Prostate gland (tissue), 2 donors: ENCODE measurements at places on chromosomes 5 and 9.

- no peak for DNase-seq
Observed at GRCh38 chr9:136378170-136379002, 4.9 kb upstream of the CARD9 start.

GRCh38 chr5:74685979-74686631, 1.1 kb downstream of the HEXB start:
- no peak for DNase-seq

GRCh38 chr5:10644192-10644591, 80.3 kb downstream of the ANKRD33B start:
- DNase-seq = no peak

DNA sequence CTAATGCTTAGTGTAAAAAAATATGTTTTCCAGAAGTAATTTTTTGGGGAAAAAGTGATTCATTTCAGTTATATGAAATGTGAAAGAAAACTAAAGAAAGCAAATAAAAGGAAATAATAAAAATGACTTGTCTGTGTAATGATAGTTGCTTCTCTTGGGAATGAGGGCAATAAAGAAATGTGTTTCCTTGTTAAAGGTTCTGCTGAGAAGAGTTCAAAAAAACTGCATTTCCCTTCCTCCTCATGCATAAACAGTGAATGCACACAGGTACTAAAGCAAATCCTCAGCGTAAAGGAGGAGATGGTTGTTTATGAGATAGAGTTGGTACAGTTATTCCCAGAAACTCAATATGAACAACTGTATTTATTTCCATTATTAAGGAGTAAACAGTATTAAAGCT, 307.6 kb downstream of the GLIS3 start:
- no peak for DNase-seq

GRCh38 chr5:22710660-22711059, 142.5 kb downstream of the CDH12 start:
- no peak for DNase-seq

GRCh38 chr5:54884195-54884536, 101.2 kb downstream of the ESM1 start:
- no peak for DNase-seq

GRCh38 chr5:150065346-150065745, 21.0 kb downstream of the CSF1R start:
- no peak for DNase-seq

GRCh38 chr9:1513105-1513504, 462.9 kb downstream of the DMRT2 start:
- no peak for DNase-seq

GRCh38 chr9:6640268-6641051, 5.1 kb downstream of the GLDC start:
- DNase-seq = no peak

GRCh38 chr9:100170556-100170955, 71.5 kb downstream of the INVS start:
- DNase-seq = no peak

DNA sequence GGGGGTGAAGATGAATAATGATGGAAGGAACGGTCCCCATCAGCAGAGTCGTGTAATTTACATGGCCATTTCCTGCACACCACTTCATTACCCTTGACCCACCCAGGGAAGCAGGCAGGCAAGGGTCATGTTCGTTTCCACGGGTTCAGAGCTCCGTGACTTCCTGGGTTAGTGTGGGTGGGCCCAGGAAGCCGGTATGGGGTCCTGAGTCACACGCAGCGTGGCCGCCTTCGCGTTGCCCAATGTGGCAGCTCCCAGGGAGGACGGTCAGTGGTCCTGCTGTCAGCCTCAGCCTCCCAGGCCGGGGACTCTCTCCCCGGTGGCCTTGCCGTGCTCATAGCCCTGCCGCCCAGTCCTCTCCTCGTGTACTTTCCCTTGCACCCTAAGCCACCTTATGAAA, 5.1 kb upstream of the TERT start:
- no peak for DNase-seq

DNA sequence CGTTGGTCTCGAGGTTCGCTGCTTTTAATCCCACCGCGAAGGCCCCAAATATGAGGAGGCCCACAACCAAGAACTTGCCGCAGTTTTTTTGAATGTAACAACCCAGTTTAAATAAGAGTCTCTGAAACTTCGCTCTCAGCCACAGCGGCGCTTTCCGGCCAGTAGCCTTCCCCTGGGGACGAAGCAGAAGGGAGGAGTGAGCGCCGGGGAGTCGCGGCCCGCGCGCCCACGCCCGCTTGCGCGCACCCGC, 10.4 kb downstream of the PTCH1 start:
- no peak for DNase-seq

DNA sequence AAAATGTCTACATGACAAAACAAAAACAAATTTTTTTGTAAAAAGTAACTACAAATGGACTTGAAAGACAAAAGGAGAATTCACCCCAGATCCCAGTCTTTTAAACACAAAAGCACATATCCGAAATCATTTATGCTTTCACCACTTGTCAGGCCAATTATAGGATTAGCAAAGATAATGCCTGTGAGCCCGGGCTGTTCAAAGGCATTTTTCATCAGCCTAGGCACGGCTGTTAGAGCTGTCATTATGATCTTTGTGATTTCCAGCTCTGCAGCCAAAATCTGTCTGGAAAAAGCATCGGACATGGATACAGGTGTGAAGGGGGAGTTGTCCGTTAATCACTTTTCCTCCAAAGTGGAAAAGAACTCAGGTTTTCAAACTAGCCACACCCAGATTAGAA, 23.6 kb upstream of the RAB14 start:
- no peak for DNase-seq

DNA sequence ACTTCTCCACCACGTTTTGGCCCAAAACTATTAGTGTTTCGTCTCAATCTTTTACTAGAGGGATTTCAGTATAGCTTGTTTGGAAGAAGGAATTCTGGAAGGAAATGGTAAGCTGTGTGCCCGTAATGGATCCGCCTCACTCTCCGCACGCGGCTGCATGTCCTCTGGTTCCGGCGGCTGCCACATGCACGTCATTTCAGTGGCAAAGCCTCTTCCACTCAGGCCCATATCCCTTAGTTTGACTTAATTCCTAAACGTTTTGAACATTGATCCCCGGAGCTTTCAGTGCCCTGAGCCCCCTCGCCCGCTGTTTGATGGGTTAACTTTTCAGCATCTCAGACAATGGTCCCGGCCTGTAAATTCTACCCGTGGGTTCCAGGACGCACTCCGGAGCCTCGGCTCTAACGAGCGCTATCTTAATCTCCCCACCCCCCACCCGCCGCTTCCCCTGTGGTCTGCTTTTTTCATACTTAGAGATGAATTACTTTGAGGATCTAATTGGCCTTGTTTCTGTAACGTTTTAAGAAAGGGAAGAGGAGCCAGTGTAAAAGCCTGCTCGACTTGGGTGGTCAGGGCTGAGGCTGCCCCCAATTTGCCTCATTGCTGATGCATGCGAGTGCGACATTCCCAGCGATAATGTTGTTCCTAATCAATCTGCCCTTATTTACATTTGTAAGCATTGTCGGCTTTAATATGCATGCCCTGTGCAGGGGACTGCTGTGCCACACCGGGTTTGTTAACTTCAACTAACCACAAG, 4.6 kb downstream of the PTCH1 start:
- DNase-seq = no peak

GRCh38 chr5:107472620-107473064, 198.1 kb downstream of the EFNA5 start:
- DNase-seq = no peak

- DNase-seq = no peak
Observed at GRCh38 chr5:149227168-149227826, 44.4 kb upstream of the AFAP1L1 start.

DNA sequence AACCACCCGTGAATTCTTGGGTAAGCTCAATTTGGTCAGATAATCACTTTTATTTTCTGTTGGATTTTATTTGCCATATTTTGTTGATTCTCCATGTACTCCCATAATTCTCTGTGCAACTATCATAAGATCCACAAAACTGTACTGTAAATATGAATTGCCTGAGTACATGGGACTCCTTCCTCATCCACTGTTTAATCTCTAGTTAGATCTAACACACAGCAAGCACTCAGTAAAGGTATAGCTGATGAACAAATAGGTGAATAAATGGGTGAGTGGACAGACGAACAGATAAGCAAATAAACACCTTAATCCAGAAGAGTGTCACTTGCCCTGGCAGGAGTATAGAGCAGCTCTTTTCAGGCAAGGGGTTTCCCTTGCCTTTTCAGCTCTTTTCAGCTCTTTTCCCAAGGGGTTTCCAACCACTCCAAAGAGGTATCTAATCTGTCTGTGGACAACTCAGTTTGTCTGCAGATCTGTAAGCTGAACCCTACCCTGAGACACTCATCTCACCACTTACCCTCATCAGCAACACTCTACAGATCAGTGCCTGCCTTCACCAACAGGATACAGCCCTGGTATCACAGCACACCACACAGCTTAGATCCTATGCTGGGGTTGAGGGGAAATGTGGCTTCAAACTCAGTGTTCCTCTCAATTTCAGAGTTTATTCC, 51.2 kb downstream of the SIL1 start:
- DNase-seq = no peak

- DNase-seq = no peak
Observed at GRCh38 chr5:123659011-123659410, 147.0 kb downstream of the CSNK1G3 start.

- DNase-seq = no peak
Observed at GRCh38 chr5:28779161-28779754, 1740.9 kb upstream of the CDH9 start.

- no peak for DNase-seq
Observed at GRCh38 chr9:72600671-72601070, 79.3 kb downstream of the TMC1 start.

DNA sequence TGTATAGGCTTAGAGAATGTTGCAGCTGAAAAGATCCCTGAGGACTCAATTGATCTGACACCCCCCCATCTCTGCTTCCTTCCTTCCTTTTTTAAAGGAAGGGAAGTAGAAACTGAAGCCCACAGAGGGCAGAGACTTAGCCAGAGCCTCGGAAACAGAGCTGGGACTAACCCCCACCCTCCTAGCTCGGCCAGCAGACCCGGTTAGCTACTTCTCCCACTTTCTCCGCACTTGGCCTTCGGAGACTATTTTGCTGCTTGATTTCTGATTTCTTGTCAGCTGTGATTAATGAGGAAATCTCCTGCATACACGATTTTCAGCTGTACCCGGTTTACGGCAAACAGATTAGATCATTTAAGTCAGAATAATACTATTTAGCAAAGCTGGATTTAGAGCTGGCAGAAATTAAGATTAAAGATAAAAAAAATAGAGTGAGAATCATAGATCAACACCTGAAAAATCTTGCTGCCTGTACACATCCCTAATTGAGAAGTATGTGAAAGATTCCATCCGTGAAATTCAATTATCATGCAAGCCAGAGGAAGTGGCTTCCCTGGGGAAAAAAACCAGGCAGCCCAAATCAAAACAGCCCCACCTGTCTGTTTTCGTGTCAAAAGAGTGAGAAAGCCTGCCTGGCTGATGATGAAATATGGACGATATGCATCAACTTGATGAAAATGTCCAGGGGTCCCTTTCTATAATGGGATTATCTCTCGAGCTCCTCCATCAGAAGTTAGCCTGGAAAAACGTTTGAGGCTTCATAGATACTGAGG, 159.5 kb upstream of the SHB start:
- DNase-seq = no peak

DNA sequence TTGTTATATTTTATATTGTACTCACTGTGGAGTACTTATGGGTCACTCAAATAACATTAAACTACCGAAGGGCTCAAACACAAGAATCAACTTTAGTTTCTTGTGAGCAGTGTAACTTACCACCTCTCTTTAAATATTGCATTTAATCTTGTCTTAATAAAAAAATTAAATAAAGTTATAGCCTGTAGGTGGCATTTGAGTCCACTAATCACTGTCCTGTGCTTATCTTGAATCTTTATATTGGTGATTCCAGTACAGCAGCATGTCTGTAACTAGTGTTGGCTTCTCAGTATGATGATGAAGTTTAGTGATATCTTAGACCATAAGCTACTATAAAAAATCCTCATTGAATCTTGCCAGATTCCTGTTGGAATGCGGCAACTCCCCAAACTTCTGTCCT, 313.8 kb downstream of the FAM170A start:
- no peak for DNase-seq

GRCh38 chr5:35617435-35618303, at the start of gene SPEF2:
SPEF2 (plus strand) TSS chr5:35617863; CDS start chr5:35617998, 135 bp downstream.
- peak; percentile 72 for DNase-seq
